ENCODE measurements at places on chromosomes 12 and 14. TPM values are rescaled to one million over a fixed set of nuclear protein-coding genes. Genes with fewer than 3 reads are reported as not detected.

PRB2 gene
- not detected for total RNA-seq

GRIP1 gene
- total RNA-seq: 1.1 TPM

BCL2L14 gene
- not detected for total RNA-seq

LBHD2 gene
- total RNA-seq: not detected

INSM2 gene
- not detected for total RNA-seq

DDX47 gene
- total RNA-seq: 93.6 TPM

RD3L gene
- not detected for total RNA-seq

DACT1 gene
- 1.4 TPM for total RNA-seq

TDG gene
- 38.5 TPM for total RNA-seq

KCNA5 gene
- not detected for total RNA-seq

MAP1LC3B2 gene
- 1.1 TPM for total RNA-seq

STXBP6 gene
- not detected for total RNA-seq

CLBA1 gene
- 2.4 TPM for total RNA-seq

IL31 gene
- total RNA-seq: not detected

NTS gene
- total RNA-seq: not detected

OAS2 gene
- total RNA-seq: 40.9 TPM

KCNH5 gene
- total RNA-seq: not detected

PRR4 gene
- total RNA-seq: 1.8 TPM

LMNTD1 gene
- not detected for total RNA-seq

VWF gene
- 0.08 TPM for total RNA-seq

LRRC43 gene
- 0.29 TPM for total RNA-seq

RASAL1 gene
- total RNA-seq: 0.47 TPM

CLEC4D gene
- total RNA-seq: not detected

THTPA gene
- total RNA-seq: 29.4 TPM

HOXC11 gene
- not detected for total RNA-seq

CACNA2D4 gene
- total RNA-seq: 10.1 TPM

RHEBL1 gene
- total RNA-seq: 4.3 TPM

BMP4 gene
- 0.62 TPM for total RNA-seq

HCAR3 gene
- not detected for total RNA-seq

FAM181A gene
- not detected for total RNA-seq

KRT78 gene
- not detected for total RNA-seq

TIGAR gene
- 14.0 TPM for total RNA-seq

KRT83 gene
- total RNA-seq: not detected

TMEM119 gene
- 0.26 TPM for total RNA-seq

KRT86 gene
- not detected for total RNA-seq

IL26 gene
- not detected for total RNA-seq

DAO gene
- total RNA-seq: not detected

SERPINA12 gene
- total RNA-seq: not detected

TCL1B gene
- 0.47 TPM for total RNA-seq

ANKRD33 gene
- not detected for total RNA-seq

WNT1 gene
- 0.52 TPM for total RNA-seq

GYS2 gene
- total RNA-seq: 0.31 TPM

RASSF9 gene
- not detected for total RNA-seq

RGS6 gene
- not detected for total RNA-seq

PUS7L gene
- 26.2 TPM for total RNA-seq

SAMD15 gene
- total RNA-seq: 0.44 TPM

Measured in naive thymus-derived CD8-positive, alpha-beta T cell (primary cell).